OCI-LY7 (cell line): ENCODE measurements at places on chromosomes 2 and 18.
A peak's percentile ranks its signal among the peaks of the same experiment; 100 is the strongest.

- DNase-seq = peak; percentile 85
Measured at GRCh38 chr2:42809819-42810120, 17.4 kb upstream of the HAAO start.

DNA sequence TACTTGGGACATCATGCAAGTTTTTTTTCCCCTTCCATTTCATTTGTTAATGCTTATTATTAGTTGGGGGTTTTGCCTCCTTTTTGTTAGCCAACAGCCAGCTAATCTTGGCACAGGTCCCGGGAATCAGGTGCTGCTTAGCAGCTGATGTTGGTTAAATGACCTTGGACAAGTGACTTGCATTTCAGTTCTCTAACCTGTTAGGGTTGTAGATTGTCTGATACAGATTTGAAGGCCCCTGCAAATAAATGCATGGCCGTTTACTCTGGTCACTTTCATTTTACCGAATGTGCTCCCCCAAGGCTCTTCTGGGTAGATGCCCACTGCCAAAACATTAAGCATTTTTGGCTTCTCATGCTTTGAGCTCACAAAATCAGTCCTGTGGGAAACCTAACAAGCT, 120.9 kb downstream of the SPTBN1 start:
- DNase-seq = no peak

DNA sequence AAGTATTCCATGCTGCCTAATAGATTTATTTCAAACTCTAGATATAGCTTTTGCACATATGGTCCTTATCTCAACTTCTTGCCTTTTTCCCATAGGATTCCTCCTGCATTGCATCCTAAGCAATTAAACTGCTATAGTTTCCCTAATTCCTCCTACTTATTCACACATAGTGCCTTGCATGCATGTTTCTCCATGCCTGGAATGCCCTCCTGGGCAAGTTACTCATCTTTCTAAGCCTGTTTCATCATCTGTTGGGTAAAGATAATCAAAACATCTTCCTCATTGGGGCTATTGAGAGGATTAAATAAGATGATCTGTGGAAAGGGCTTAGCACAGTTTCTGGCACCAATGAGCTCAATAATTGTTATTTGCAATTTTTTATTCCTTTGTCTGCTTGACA, 726.5 kb downstream of the SLC4A3 start:
- DNase-seq = no peak

DNA sequence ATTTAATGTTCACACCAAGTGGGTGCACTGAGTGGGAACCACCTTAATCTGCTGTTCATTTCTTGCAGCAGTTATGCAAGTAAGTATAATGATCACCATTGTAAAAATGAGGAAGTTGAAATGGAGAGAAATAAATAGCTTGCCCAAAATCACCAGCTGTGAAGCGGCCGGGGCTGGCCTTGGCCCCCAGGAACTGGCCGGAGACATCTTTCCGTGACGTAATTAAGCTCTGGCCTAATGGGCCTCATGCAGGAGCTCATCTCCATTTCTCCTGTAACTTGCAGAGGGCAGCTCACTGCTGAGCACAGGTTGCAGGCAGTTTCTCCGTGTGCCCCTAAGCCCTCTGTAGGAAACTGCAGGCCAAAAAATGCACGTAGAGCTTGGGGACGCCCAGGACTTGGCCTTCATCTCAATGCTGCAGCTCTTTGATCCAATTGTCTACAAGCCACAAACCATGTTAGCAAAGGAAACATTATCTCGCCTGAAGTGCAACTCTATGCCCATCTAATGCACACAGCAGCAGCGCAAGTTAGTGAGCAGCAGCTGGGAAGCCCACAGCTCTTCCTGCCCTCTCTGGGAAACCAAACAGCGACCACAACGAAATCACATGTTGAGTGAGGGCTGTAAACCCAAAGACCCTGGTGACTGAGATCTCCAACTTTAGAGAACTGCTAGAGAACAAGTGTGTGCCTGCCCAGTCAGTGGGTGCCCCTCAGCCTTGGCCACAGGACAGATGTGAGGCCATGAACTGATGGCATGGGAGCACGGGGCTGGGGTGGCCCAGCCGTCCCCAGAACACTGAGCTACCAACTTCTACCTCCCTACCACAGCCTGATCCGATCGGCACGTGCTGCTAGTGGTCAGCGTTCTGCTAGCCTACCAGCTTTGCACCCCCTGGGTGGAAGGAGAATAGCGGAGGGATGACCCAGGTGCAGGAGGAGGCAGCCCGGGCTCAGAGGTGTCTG, 28.8 kb downstream of the APCDD1 start:
- DNase-seq = peak; percentile 81

- DNase-seq = no peak
Measured at GRCh38 chr2:188047735-188048134, 243.9 kb upstream of the GULP1 start.
